ENCODE measurements at places on chromosomes 4 and X. TPM values are rescaled to one million over a fixed set of nuclear protein-coding genes. Genes with fewer than 3 reads are reported as not detected.

Gene AMTN
- not detected for total RNA-seq

Gene MAGEE1
- total RNA-seq: 0.80 TPM

Gene PWWP3B
- total RNA-seq: not detected

Gene FAT4
- 4.6 TPM for total RNA-seq

Gene F8A1
- 20.8 TPM for total RNA-seq

Gene DHRSX
- total RNA-seq: 21.5 TPM

Gene GPR50
- not detected for total RNA-seq

Gene DCX
- total RNA-seq: not detected

DNA sequence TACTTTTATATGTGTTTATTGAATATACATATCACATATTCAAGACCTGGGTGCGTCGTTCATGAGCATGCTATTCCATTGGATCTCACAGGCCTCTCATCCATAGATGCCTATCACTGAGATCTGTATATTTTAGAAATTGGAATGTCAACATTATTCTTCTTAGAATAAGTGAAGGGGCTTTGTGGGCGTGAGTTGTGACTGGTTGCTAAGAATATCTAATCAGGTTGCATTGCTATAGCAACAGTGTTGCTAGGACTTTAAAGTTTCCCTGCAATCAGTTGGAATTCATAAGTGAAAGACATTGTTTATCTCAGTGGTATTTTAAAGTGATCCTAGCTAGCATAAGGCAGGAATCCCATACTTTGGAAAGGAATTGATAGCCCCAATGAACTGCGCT, 36.7 kb upstream of the ANK2 start:
- DNase-seq: no peak

GRCh38 chr4:76059750-76060149, 14.8 kb upstream of the ART3 start:
- DNase-seq: no peak

GRCh38 chr4:118991686-118992085, 103.0 kb downstream of the SYNPO2 start:
- DNase-seq: no peak

GRCh38 chrX:40175511-40176350, 78.0 kb upstream of the BCOR start:
- peak; percentile 50 for DNase-seq

DNA sequence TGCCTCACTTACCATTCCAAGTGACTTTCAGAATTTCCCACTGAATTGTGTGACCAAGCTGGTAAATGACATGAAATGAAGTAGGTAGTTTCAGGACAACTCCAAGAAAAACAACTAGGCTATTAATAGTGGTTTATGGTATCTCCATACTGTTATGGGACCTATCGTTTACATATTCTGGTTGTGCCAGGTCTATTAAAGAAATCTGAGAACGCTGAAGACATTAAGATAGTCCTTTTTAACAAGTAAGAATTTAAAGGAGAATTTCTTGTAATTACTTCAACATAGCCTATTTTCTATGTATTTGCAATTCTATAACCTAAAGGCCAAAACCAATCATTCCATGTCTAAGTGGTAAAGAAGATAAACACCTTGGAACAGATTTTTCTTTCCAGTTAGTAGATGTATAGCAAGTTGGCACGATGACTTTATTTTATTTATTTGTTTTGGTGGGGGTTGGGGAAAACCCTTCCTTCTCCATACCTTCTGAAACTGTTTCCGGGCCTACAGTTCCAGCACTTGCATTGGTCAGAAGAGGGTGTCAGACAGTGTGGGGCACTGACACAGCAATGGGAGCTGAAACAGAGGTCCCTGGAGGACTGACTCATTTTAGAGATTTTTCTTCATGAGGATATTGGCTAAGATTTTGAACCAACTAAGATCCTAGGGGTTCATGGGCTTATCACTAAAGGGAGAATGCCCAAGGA, 7.6 kb upstream of the DCLK2 start:
- no peak for DNase-seq

GRCh38 chrX:25156323-25156722, 140.6 kb upstream of the ARX start:
- no peak for DNase-seq

DNA sequence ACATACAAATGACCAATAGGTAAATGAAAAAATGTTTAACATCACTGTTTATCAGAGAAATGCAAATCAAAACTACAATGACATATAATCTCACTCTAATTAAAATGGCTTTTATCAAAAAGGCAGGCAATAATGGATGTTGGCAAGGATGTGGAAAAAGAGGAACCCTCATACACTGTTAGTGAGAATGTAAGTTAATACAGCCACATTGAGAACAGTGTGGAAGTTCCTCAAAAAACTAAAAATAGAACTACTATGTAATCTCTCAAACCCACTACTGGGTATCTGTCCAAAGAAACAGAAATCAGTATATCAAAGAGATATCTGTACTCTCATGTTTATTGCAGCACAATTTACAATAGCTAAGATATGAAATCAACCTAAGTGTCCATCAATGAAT, 165.9 kb upstream of the HHIP start:
- DNase-seq: no peak

DNA sequence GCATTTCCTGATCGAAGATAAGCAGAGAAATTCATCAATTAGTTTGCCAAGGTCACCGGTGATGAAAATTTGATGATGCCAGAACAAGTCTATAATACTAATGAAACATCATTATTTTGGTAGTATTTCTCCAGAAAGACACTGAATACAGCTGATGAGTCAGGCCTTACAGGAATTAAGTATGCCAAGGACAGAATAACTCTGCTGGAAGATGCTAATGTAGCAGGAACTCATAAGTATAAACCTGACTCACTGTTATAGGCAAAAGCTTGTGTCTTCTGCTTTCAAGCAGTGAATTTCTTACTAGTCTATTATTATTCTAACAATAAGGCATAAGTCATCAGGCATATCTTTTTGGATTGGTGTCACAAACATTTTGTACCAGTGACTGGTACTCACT, 1825.1 kb upstream of the IGFBP7 start:
- DNase-seq: no peak

- no peak for DNase-seq
Measured at GRCh38 chrX:131066237-131066636, 8.1 kb downstream of the ARHGAP36 start.

DNA sequence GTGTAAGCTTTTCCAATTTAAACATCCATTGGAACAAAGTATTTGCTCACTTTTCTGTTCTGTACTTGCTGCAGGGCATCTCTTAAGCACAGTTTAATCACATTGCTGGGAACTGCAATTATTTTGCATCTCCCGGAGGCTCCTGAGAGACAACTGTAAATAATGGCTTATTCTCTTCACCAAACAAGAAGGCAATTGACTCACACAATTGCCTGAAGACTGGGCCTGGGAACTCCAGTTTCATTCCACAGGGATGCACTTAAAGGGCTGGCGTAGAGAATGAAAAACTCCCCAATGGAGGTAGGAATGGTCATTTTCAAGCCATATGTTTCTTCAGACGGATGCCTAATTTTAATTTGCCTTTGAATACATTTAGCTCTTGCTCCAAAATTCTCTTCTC, 29.5 kb downstream of the TFDP3 start:
- DNase-seq: no peak

DNA sequence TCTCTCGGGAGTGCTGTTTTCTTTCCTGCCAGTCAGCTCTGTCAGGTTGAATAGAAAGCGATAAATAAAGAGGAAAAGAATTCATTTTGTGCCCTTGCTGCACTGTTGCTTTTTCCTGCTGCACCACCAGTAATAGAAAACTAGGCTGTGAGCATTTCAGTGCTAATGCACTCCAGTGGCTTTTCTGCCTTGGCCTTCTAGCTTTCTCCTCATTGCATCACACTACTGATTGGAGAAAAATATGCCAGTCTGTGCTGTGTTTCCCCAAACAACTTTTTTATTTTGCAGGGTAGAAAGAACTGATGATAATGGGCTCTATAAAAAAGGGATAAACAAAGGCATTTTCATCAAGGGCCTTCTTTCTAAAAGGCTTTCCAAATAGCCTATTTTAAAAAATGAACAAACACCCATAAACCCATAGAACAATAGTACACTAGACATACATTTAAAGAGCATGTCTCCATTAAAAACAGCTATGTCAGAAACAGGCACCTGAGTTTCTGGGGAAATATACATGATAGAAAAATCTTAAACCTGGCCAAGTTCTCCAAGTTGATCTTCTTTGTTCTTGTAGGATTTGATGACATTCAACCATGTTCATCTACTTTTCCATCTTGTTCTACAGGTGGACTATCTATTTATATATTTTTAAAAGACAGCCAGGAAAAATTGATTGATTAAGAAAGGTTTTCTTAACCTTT, 86.3 kb downstream of the GPRIN3 start:
- no peak for DNase-seq

GRCh38 chrX:47458528-47458927, 24.5 kb downstream of the ZNF41 start:
- no peak for DNase-seq

GRCh38 chr4:7368296-7368695, 66.4 kb downstream of the PSAPL1 start:
- no peak for DNase-seq

GRCh38 chrX:68232206-68232605, 201.1 kb downstream of the OPHN1 start:
- DNase-seq: no peak

GRCh38 chr4:14850455-14851097, 151.7 kb upstream of the CPEB2 start:
- no peak for DNase-seq

GRCh38 chr4:83846193-83846830, 310.4 kb downstream of the GPAT3 start:
- DNase-seq: no peak

- DNase-seq: no peak
Measured at GRCh38 chr4:147587041-147587440, 30.2 kb upstream of the TMEM184C start.

DNA sequence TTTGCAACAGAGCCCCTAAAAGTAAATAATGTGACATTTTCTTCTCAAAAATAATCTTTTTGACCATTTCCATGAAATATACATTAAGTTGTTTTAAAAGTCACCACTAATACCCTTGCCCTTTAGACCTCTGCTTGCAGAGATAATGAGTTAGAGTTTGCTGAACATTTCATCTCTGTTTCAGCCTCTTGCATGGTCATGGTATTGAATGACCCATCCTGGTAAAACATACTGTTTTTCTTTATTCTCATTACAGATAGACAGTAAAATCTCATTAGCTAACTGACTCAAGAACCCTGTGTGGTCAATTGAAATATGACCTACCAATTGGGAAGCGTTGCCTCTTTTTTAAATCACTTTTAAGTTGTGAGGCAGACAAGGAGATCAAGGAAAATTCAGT, 916.7 kb downstream of the PDHA2 start:
- no peak for DNase-seq

- no peak for DNase-seq
Measured at GRCh38 chrX:110331444-110332030, 13.7 kb upstream of the AMMECR1 start.

- no peak for DNase-seq
Measured at GRCh38 chr4:121819216-121819965, 4.3 kb downstream of the CCNA2 start.

DNA sequence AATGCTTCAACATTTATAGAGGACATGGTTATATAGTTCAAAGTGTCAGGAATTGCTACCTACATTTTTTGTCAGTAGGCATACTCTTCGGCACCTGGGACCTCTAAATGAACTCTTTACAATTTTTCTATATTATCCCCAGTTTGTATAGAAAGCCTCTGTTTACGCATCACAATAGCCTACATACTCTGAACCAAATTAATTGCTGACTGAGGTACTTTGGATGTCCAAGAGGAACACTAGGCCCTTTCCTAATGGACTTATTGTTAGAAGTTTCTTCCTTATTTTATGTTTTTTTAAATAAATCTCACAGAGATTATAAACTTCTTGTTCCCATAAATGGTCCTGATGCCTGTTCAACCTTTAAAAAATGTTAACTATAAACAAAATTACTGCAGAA, 8.4 kb upstream of the AFF2 start:
- DNase-seq: no peak

DNA sequence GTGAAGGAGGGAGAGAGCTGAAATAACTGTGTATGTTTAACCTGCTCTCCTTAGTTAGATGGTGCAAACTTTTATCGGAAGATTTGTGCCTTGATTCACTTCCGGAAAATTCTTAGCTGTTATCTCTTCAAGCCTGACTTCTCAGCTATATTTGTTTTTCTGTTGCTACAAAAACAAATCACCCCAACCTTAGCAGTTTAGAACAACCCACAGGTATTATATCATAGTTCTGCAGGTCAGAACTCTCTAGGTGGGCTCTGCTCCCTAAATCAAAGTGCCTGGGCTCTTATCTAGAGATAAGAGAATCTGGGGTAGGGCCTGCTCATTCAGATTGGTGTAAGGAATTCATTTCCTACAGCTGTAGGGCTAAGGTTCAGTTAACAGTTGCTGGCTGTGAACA, 15.1 kb upstream of the CEP135 start:
- DNase-seq: no peak

GRCh38 chr4:170256807-170257206, 167.1 kb upstream of the AADAT start:
- no peak for DNase-seq

DNA sequence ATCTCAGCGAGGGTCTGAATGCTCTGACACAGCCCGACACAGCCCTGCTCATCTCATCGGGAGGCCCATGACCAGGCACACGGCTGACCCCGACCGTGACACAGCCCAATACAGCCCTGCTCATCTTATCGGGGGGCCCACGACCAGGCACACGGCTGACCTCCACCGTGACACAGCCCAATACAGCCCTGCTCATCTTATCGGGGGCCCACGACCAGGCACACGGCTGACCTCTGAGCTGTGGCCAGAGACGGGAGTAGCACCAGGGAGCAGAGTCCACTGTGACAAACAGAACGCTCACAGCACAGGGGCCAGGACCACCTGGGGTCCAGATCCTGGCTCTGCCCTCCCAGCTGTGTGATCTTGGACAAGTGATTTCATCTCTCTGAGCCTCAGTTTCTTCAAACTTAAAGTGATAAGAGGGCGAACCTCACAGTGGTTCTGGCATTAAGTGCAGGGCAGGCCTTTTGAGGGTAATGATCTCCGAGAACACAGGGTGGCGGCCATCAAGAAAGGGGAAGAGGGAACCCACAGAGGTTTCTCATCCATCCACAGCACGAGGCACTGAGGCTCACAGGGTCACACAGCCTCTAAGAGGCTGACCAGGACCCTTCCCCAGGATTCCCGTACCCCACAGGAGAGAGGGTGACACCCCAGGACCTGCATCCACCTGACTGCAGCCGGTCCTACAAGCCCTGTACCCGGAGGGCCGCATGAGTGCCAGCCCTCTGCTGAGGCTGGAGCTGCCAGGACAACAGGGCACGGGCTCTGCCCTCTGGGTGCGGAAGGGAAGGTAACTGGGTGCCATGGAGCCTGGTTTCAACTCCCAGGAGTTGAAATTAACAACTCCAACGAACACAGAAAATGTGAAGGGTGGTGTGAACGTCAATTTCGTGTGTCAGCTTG, 60.1 kb downstream of the WFS1 start:
- DNase-seq: no peak

DNA sequence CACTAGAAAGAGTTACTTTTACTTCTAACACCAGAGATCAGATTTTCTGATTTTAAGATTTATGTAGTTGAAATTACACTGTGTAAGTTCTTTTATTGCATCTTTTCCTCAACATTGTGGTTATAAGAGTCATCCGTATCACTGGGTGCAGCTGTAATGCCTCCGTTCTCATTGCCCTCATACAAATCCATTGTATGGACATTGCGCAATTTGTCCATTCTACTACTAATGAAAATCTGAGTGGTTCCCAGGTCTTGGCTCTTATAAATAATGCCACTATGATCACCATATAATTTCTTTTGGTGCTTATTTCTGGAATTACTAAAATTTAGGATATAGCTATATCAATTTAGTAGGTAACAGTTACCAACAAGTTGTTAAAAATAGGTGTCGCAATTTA, 614.0 kb upstream of the GALNT7 start:
- no peak for DNase-seq

Data from Calu3 (cell line).